ENCODE measurements at places on chromosomes 5 and 9.
A peak's percentile ranks its signal among the peaks of the same experiment; 100 is the strongest.

DNA sequence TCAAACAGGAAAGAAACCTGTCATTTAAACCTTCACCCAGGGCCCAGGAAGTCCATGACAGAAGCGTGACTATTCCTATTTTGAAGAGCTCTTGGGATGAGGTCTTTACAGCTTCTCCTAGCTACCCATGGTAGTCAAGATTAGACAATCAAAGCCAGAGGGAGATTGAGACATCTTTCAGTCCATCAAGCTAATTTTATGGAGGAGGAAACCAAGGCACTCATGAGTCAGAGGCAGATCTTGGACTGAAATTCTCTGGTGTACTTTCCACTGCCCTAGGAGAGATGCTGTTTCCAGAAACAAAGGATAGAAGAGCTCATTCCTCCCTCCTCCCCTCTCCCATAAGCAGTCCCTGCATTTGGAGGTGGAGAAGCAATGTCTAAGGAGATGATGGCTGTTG lies 9.2 kb downstream of the TNFSF8 start:
- no peak for DNase-seq

DNA sequence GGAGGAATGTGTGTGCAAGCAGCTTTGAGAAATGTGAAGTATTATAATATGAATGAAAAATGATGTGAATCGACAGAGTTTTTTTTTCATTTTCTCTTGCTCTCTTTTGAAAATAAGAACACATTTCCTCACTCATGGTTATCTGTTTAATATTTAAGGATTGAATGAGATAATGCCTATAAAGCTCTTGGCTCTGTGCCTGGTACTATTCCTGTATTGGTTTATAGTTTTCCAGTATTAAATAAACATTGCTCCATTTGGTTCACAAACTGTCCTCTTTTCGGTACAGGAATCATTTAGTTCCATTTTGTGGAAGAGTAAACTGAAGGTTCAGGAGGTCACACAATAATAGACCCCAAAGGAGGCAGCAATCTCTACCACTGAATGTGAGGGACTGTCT lies 1185.5 kb upstream of the WWC1 start:
- DNase-seq = no peak

- no peak for DNase-seq
Measured at GRCh38 chr5:131672776-131673175, 37.7 kb upstream of the RAPGEF6 start.

DNA sequence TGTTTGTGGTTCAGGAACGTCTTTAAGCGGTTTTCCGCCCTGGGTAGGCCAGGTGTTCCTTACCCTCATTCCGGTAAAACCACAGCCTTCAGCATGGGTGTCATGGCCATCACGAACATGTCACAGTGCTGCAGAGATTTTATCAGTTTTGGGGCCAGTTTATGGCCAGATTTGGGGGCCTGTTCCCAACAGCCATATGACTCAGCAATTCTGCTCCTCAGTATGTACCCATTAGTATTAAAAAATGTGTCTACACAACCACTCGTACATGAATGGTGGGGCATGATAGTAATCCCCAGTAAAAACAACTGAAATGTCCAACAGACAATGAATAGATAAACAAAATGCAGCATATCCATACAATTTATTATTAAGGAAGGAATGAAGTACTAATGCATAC lies 51.9 kb upstream of the TTC23L start:
- DNase-seq = no peak

GRCh38 chr5:57761513-57761912 lies 278.9 kb upstream of the ACTBL2 start:
- no peak for DNase-seq

- DNase-seq = no peak
Measured at GRCh38 chr5:164680216-164680615, 1174.8 kb downstream of the MAT2B start.

- no peak for DNase-seq
Measured at GRCh38 chr9:17764306-17764705, 185.4 kb downstream of the SH3GL2 start.

GRCh38 chr9:98838868-98839565 lies 31.5 kb downstream of the GALNT12 start:
- no peak for DNase-seq

GRCh38 chr9:93187047-93187446 lies 3.1 kb downstream of the WNK2 start:
- DNase-seq = no peak

DNA sequence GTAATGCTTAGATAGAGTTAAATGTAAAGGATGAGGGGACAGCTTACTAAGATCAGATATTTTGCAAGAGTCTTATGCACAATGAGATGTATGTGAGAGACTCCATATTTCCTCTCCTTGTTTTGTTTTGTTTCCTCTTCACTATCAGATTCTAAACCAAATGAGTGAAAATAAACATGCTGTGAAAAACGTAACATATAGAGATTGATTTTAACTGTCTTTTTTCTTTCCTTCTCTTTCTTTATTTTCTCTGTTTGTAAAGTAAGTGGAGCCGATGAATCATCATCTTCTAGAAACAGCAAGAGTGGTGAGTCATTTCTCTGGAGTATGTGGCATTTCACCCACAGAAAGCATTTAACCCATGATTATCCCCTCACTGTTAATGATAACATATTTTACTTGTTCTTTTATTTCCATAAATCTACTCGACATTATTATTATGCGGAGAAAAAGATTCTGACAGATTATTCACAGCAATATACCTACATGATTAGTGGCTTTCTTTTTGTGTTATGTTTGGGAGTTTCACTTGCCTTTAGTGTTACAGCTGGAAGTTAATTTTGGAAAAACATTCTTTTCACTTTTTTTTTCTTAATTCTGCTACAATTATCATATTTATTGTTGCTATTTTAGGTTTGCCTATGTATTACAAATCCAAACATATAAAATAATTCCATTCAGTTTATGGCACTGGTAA lies 2.1 kb upstream of the ANXA1 start:
- DNase-seq = peak; percentile 92

DNA sequence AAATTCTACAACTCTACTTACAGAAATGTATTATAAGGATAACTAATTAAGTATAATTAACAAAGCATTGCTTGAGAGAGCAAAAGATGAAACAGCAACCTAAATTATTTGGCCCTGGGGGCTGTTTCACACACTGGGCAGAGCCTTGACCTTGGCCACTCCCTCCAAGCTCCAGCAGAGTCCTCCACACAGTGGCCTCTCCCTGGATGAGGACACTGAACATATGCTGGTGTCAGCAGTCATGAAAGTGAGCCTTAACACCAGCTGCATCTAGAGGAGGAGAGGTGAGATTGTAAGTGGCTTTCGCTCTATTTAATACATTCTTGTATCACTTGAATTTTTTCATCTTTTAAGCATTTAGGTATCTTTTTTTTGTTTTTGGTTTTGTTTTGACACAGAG lies 23.3 kb upstream of the ZDHHC12 start:
- no peak for DNase-seq

DNA sequence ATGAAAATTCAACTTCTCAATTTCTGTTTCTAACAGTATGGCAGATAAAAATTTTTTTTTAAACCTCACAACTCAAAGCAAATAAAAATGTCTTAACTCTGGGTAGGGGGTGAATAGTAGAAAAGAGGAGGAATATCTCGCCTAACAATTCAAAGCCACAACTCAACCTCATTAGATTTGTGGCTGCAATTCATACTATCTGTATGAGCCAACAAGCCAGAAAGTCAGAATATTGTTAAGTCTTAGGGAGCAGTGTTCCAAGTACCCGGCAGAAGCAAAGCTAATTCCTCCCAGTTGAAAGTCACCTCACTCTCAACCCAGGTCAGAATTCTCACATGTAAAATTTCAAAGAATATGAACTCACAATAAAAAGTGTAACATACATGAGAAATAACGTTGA lies 15.0 kb downstream of the PJA2 start:
- no peak for DNase-seq

- DNase-seq = no peak
Measured at GRCh38 chr9:113570106-113570505, 106.6 kb downstream of the RGS3 start.

- DNase-seq = no peak
Measured at GRCh38 chr9:38125889-38126288, 56.9 kb upstream of the SHB start.

DNA sequence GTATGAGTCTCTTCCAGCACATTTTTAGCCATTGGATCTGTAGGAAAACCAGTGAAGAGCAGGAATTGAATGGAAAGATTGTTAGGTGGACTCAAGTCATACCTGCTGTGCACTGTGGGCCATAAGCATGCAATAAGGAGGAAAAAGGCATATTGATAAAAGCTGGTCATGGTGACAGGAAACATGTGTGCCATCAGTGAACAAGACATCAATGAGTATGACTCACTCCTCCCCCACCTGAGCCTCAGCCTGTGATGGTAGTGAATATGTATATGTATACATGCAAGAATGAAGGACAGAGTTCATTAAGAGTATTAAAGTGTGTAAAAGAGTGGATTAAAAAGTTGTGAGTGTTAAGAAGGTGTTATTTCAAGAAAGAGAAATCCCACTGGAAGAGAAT lies 164.5 kb downstream of the TMEM38B start:
- no peak for DNase-seq

DNA sequence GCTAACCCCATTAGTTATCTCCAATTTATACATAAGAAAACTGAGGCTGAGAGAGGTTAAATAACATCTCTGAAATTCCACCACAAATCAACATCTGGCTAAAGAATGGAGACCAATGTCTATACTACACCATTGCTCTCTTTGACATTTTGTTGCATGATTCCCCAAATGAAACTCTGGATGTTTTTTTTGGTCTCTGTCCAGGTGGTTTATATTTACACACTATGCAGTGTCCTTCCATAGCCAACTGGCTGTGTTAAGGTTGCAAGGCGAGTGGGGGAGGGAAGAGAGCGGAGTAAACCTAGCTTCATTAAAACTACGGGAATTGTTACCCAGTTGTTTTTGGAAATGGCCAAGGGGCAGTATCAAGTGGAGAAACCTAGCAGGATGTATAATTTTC lies 67.2 kb downstream of the KIF4B start:
- DNase-seq = peak; percentile 10

DNA sequence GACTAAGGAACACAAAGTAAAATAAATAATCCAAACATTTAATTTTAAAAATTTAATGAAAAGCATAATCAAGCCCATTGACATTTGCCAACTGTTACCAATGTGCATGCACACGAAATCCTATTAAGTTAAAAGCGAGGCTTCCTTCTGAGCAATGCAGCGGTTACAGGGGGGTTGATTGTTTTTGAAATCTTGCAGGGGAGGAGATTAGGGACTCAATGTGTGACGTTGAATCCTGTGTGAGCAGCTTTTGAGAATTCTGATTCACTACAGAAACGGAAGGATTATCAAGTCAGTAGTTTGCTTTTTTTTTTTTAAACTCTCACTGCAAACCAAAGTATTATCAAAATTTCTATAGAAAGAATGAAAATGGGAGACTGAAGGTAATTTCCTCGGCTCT lies 109.5 kb downstream of the PRKACG start:
- DNase-seq = no peak

DNA sequence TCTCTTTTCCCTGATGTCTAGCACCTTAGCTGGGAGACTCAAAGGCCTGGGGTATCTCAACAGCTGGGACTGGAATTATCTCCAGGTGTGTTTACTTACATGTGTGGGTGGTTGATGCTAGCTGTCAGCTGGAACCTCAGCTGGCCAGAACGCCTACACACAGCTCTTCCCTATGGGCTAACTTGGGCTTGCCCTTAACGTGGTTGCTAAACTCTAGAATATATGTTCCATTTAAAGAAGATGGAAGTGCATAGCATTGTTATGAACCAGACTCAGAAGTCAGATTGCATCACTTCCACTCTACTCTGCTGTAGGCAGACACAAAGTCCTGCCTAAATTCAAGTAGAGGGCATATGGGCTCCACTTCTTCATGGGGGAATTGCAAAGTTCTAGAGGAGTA lies 29.3 kb downstream of the SGCD start:
- DNase-seq = no peak

GRCh38 chr5:177967221-177967887 lies 28.7 kb downstream of the PROP1 start:
- DNase-seq = no peak

- no peak for DNase-seq
Measured at GRCh38 chr9:76342858-76343257, 51.4 kb downstream of the RFK start.

- DNase-seq = no peak
Measured at GRCh38 chr9:100084128-100084453, 14.7 kb downstream of the ERP44 start.

DNA sequence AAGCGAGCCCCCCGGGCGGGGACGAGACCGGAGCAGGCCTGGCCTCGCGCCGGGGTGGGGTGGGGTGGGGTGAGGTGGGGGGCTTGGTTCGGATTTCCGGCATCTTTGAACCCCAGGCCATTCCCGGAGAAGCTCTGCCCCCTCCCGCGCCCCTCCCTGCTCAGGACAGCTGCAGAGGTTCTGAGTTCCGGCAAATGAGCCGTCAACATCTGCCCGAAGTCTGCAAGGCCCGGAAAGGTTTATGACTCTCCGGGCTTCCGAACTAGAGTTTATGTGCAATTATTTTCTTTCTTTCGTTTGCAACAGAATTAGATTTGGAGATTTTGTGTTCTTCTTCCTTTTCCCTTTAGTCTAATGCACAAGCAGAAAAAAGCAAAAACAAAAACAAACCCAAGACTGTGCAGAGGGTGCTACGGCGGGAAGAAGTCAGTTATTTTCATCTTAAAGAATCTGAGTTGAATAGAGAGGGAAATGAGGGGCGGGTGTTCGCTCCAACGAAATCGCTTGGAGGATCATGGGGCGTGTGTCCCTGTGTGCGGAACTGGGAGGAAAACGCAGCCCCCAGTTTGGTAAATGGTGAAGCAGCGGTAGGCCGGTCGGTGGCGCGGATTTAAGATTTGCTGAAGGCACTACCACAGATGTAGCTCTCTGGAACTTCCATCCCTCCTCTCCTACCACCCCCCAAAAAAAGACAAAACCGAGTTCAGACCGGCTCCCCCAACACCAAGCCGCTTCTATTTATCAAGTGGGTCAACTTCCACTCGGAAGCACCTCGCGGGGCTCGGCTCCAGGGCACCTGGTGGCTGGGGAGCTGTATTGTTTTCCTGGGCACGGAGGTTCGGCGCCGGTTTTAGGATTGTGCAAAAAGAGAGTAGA lies 4.8 kb downstream of the LHX2 start:
- DNase-seq = no peak

DNA sequence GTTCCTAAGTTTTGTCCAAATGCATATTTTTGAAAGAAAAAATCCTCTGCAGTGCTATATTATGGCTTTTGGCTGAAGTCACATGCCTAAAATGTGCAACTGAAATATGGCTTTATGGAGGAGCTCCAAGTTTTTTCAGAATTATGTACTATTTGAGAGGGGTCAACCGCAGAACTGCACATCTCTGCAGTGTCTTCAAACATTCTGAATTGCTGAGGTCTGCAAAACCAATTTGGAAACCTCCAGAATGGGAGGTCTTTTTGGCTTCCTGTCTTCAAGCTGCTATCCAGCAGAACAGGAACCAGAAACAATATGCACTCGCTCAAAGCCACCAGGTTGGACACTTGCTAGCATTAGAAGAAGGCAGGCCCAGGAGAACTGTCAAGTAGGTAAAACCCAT lies 376.0 kb upstream of the PAPPA start:
- DNase-seq = no peak
